ENCODE measurements at places on chromosomes 6 and 20.

- no peak for DNase-seq
Observed at GRCh38 chr20:48332555-48332954, 495.2 kb downstream of the PREX1 start.

GRCh38 chr20:16419138-16419715 lies 154.0 kb downstream of the KIF16B start:
- no peak for DNase-seq

GRCh38 chr6:95768539-95768938 lies 191.2 kb downstream of the MANEA start:
- DNase-seq: no peak

DNA sequence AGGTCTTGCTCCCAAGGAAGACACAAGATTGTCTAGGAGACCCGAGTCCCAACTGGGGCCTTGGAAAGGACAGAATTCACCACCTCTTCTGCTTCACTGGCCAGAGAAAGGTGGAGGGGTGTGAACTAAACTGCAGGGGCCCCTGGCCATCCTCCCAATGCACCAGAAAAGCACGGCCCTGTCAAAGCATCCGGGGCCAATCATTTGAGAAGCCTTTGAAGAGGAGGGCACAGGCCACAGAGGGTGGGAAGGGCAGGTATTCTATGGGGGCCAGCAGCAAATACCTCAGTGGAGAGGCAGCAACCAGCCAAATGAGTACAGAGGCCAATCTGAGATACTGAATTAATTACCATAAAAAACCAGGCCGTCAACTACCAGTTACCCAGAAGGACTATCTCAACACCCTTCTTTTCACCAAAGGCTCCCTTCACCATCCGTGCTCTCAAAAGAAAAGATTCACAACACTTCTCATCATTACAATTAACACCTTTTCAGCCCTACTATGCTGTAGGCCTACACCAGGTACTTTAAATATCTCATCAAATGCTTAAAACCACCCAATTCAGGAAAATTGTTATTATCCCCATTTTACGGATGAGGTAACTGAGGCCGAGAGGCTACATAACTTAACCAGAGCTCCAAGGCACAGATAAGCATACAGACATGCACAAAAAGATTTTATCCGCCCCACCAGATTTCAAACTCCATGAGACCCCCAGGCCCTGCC lies 50.7 kb downstream of the TRERF1 start:
- DNase-seq: no peak

DNA sequence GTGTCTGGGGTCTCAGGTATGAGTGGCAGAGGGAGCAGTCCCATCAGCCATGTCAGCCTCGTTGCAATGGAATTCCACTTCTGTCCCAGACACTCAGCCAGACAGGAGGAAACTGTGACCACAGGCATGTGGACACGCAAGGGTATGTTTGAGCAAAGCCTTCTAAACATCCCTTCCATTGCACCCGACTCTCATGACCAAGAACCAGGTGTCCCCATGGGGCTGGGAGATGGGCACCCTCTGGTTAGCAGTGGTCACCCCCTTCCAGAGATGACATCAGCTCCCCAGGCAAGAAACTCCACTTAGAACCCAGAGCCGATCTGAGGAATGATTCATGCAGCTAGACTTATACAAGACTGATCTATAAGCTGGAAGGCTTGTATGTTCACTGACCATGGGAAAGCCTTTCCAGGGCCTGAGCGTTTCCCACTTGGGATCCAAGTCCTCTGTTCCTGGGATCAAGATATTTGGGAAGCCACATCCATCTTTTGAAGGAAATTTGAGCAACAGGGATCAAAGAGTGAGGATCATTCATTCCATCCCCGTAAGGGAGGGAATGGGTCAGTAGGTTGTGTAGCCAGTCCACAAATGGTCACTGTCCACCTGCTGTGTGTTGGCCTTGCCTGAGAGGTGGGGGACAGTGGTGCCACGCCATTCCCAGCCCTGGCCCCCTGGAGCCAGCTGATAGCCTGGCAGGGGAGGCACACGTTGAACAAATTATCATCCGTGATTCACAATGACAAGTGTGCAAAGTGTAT lies 3.9 kb upstream of the MRGBP start:
- no peak for DNase-seq

DNA sequence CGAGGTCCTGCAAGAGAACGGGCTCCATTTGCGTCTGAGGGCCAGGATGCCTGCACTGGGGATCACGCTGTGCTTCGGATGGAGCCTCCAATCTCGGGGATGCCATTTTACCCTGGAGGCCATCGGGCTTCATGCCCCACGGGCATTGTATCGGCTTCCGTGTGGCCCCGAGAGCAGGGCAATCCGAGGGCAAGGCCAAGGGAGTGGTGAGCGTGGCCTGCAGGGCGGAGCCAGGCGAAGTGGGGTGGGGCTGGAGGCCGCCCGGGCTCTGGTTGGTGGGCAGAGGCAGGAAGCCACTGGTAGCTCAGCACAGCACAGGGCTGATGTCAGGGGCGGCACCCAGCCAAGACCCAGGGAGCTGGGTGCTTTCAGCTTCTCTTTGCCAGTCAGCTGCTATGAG lies 57.5 kb upstream of the BHLHE23 start:
- no peak for DNase-seq

GRCh38 chr20:59082077-59082740 lies 39.6 kb upstream of the PRELID3B start:
- DNase-seq: no peak

DNA sequence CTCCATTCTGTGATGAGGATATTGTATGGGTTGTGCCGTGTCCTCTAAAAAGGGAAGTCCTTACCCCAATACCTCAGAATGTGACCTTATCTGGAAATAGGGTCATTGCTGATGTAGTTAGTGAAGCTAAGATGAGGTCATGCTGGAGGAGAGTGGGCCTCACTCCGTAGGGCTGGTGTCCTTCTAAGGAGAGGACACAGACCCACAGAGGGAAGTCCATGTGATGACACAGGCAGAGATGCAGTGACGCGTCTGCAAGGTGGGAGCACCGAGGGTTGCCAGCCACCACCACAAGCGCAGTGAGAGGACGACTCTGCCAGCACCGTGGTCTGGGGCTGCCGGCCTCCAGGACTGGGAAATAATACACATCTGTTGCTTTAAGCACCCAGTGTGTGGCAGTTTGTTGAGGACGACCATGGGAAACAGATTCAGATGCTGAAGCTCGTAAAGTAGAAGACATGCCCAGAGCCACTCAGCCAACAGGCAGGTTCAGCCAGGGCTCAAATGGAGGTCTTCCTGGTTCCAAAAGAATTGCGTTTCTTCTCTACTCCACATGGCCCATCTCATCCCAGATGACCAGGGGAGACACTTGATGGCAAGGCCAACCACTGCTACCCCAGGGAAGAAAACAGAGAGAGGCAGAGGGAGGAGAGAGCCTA lies 59.2 kb upstream of the DUSP22 start:
- no peak for DNase-seq

DNA sequence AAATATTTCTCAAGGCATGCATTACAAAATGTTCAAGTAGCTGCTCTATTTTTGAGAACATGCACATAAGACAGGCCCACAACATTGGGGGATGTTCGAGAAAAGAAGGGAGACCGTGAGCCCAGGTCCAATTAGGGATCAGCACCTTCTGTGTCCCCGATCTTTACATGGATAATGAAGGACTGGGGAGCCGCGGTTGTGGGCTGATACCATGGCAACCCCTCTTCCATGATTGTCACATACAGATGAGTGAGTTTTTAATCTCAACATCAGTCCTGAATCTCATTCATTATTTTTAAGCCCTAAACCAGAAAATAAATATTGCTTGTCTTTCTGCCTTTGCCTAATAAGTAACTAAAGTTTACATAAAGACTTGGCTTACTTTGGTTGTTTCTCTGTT lies 935.7 kb downstream of the KIF16B start:
- no peak for DNase-seq

DNA sequence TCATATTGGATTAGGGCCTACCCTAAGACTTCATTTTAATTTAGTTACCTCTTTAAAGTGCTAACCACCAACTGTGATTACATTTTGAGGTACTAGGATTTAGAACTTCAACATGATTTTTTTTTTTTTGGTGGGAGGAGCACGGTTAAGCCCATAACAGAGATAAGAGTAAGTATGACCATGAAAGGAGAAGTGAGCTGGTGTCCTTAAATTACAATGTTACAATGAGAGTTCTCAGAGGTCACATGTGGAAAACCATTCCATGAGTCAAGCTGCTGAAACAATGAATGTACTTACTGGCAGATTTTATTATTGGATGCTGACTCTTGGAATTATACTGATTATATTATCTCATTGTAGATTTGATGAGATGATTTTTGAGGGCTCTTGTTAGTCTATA lies 779.3 kb upstream of the CITED2 start:
- no peak for DNase-seq

DNA sequence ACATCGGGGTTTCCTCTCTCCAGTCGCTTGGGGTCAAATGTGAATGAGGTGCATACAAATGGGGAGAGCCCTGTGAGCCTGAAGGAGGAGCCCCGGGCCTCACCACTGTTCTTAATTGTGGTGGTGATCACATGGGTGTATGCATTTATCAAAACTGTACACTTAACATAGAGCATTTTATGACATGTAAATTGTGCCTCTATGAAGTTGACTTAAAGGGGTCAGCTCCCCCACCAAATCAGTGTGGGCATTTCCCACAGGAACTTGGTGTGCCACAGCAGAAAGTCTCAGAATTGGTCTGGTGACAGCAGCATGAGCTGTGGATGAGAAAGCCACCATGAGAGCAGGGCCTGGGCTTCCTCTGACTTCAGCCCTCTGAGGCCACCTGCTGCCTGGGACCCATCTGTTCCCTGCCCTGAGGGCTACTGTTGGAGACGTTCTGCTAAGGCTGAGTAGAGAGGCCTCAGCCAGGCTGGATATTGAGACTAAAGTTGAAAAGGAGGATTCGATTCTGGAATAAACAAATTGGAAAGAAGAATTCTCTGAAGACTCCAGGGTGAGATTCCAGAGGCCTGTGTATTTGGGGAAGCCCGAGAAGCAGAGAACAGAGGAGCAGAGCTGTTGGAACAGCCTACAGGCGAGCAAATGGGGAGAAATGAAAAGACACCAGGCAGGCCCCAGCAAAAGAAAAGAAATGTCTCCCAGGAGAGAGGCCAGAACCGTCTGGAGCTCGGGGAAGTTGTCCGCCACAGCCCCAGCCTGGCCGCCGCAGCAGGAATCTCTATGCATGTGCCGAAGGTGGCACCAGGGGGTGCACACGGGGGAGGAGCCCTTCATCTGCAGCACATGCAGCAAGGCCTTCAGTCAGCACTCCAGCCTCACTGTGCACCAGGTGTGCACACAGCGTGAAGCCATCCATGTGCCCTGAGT lies 37.6 kb upstream of the XRN2 start:
- no peak for DNase-seq

DNA sequence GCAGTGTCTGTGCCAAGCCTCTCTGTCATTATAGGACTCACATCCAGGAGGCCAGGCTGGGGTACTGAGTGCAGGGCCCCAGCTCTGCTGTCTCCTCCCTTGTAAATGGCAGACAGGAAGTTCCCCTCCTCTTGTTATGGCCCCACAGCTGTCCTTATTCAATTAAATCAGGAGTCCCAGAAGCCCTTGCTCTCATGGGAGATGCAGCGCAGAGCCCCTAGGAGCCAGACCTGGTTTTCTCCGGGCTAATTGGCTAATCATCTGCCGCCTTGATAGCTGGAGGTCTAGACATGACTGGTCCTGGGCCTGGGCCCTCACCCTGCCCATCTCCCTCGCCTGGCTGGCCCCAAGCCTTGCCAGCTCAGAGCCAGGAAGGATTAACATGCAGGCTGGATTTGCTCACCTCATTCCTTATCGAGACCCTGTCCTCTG lies 172.0 kb downstream of the VEGFA start:
- no peak for DNase-seq

- no peak for DNase-seq
Observed at GRCh38 chr20:13025181-13025580, 16.4 kb downstream of the SPTLC3 start.

GRCh38 chr6:38483526-38483925 lies 156.2 kb downstream of the BTBD9 start:
- DNase-seq: no peak

GRCh38 chr6:91781946-91782345 lies 1195.1 kb upstream of the MAP3K7 start:
- no peak for DNase-seq

DNA sequence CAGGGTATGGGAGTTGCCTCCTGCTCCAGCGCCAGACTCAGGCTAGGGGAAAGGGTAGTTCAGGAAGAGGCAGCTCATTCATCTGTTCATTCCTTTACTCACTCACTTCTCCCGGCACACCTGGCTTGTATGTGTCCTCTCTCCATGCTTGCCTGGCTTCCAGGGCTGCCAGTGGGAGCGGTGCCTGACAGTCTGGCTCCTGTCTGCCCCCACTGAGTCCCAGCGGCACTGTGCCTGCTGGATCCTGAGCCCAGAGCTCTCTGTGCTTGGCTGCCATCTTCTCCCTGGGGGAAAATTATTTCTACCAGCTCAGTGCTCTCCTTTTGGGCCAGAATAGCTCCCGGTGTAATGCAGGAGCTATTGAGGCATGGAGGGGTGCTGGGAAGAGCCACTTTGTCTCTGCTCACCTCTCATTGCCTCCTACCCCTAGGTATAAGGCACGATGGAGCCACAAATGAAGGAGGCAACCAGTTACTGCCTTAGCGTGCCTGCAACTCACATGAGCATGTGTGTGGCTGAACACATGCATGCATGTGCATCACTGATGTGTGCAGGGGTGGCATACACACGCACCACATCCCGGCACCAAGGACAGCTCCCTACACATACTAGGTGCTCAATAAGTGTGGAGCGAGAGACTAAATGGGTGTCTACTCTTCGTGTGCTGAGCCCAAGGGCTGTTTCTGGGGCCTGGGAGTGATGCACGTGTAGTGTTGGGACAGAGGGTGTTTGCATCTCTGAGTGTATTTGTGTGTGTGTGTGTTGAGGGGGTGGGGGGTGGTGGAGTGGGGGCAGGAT lies 46.6 kb downstream of the CDH22 start:
- no peak for DNase-seq

DNA sequence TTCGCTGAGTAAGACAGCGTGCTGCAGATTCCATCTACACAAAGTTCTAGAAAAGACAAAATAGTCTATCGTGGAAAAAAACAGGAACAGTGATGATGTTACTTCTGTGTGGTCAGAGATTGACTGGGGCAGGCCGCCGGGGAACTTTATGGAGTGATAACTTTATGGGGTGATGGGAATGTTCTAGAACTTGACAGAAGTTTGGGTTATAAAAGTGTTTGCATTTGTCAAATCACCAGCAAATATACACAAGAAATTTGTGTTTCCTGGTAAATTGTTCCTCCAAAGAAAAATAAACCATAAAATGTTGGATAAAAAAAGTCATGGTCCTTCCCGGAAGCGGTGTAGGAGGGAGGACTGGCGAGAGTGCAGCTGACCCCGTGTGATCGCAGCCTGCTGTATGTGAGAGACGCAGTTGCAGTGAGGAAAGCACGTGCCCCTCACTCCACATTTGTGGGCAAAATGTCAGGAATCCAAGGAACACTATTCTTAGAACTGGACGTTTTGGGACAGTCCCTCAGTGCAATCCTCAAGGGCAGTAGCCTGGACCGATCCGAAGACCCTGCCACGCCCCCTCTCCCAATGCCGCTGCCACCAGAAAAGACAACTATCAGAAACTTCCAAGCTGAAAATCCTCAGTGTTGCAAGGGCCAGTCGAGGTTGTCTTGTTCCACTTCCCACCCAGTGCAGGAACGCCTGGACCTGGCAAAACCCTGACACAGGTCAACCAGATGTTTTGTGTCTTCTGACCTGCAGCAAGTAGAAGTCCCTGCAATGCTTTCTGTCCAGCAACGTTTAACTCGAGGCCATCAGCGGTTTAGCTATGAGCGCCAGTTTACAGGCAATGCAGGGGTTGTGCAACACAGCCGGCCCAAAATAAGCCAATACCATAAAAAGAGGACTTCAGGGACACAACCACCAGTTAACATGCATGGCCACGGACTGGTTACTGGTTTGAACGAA lies 80.5 kb upstream of the QKI start:
- no peak for DNase-seq

Data from activated CD4-positive, alpha-beta T cell treated with anti-CD3 and anti-CD28 coated beads for 4 hours (primary cell).